Left cardiac atrium (tissue), 4 donors: ENCODE measurements at places on chromosomes 4 and X.

- DNase-seq, result no peak
Observed at GRCh38 chr4:5784960-5785611, 74.1 kb downstream of the EVC start.

DNA sequence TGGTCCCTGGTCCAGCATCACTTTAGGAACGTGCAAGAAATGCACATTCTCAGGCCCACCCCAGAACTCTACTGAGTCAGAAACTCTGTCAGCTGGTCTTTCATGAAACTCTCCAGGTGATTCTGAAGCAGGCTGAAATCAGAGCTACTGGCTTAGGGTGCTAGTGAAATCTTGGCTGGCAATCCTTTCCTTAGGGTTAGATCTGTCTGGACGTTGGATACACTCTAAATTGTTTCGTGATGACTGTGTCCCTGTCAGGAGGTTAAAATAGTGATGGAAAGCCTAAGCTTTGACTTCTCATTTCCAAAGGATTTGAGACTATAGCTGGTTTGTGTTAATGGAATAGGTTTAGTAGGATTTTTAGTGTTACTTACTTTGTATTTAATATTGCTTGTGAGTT, 99.1 kb downstream of the ARHGAP10 start:
- DNase-seq, result no peak

DNA sequence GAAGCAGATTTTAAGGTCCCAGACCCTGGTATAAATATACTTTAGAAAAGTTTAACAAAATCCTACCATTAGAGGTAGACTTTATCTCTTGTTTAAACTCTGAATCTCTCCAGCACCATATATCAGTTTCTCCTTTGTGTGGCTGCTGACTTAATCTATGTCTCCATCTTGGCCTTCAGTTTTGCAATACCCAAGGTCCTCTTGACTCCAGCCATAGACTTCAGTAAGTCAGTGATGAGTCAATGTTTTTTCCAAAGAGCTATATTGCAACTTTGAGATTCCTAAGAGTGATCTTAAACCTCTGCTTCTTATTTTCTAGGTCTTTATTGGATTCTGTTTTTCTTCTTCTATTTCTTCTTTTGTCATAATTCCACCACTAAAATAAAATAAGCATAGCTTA, 50.8 kb upstream of the ADGRL3 start:
- DNase-seq, result no peak

- no peak for DNase-seq
Observed at GRCh38 chrX:41718481-41719235, 5.3 kb upstream of the GPR82 start.

DNA sequence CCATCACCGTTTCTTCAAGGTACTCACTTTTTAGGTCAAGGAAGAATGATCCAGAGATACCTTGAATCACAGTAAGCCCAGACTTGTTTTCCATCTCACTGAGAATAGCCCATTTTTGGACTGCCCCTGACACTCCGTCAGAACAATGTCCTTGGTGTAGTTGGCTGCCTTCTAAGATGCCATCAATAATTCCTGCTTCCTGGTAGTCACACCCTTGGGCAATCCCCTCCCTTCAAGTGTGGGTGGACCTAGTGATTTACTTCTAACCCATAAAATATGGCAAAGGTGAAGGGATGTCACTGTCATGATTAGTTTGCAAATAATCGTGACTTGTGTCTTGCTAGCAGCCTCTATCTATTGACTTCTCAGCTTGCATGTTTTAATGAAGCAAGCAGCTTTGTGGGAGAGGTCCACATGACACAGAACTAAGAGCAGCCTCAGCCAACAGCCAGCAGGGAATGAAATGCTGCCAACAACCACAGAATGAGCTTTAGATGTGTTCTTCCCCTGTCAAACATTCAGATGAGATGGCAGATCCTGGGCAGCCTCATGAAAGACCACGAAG, 20.0 kb upstream of the KLHL34 start:
- no peak for DNase-seq

DNA sequence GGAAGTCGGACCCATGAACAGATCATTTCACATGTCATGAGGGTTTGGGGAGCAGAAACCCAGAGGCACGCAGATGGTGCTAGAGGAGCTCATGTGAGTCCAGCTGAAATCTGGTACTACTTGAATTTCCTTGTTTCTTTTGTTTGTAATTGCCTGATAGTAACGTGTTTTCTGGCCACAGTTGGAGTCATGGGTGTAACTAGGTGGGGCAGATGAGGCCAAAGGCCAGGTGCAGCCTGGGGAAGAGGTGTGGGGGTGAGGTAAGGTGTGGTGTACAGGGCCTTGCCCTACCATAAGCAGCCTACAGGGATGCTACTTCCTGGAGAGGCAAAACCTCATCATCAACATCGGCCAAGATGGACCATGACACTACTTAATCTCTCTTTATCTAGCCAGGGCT, 271.4 kb downstream of the PTTG2 start:
- no peak for DNase-seq

DNA sequence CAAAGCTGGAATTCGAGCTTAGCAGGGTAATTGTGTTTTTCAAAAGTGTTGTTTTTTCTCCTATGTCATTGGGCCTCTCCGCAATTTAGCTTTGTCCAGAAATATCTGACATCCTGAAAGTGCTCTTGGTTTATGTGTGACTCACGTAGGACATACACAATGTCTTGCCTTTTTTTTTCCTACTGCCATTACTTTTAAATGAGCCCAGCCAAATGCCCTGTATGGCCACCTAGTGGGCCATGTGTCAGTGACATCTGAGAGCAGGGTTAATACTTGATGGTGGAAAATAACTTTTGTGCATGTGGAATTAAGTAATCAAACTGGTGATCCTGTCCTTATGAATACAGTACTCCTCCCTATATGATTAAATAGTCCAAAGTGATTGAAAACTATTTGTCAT, 1411.1 kb upstream of the TENM3 start:
- DNase-seq, result no peak

DNA sequence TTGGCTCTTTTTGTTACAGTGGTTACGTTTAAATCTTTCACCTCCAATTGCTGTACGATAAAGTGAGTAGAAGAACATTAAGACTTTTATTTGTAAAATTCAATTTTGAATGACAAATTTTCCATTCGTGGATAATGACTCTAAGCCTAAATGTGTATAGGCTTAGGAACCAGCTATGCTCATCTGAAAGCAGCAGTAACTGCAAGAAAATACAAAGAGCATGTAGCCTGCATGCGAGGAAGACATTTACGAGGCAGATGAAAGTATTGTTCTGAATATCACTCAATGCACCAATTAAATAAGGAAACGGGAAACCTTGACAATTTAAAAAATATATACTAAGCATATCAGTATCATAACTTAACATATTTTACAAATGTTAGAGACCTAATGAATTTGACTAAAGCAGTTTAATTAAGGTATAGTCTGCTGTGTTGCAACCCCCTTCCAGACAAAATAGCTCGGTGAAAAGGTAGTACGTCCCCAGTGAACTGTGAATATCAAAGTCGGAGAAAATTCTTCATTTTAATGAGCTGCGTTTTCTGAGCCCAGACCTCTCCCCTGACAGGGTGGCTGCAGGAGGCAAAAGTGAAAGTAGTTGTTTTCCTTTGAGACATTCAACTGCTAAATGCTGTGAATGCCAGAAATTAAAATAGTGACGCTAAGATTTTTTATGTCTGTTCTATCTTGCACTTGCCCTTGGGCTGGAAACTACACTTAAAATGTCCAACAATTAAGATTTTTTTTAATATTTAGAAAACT, 1236.5 kb upstream of the TENM3 start:
- DNase-seq, result no peak

- DNase-seq, result no peak
Observed at GRCh38 chr4:61921920-61922319, 721.8 kb downstream of the ADGRL3 start.

DNA sequence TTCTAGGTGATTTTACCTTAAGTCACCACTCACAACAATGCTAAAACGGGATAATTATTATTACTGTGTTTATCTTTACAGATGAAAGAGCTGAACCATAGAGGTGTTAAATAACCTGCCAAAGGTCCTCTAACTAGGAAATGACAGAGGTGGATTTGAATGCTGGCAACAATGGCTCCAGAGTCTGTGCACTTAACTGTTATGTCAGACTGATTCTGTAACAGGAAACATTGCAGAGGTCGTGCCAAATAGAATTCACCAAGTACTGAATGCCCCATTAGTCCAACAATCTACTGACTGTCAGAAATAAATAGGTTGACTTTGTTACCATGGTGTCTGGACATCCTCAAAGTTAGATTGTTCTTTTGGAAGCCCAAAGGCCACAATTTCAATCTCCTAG, 20.9 kb upstream of the USP27X start:
- DNase-seq, result no peak

DNA sequence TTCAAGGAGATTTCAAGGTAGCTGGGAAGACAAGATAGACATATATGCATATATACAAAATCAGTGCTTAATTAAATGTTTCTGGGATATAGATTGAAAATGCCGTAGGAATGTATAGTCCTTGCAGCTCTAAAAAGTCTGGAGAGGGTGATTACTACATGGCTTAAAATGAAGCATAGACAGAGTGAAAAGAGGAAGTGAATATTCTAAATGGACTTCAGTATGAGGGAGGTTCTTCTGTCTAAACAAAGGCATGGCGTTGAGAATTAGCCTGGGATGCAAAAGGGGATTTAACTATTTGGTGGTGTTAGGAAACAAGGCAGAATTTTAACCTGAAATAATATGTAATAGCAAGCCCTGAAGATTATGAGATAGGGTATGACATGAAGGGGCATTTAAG, 141.5 kb upstream of the FRMPD4 start:
- no peak for DNase-seq

GRCh38 chr4:69196209-69196965, 18.2 kb downstream of the UGT2B11 start:
- DNase-seq, result no peak

DNA sequence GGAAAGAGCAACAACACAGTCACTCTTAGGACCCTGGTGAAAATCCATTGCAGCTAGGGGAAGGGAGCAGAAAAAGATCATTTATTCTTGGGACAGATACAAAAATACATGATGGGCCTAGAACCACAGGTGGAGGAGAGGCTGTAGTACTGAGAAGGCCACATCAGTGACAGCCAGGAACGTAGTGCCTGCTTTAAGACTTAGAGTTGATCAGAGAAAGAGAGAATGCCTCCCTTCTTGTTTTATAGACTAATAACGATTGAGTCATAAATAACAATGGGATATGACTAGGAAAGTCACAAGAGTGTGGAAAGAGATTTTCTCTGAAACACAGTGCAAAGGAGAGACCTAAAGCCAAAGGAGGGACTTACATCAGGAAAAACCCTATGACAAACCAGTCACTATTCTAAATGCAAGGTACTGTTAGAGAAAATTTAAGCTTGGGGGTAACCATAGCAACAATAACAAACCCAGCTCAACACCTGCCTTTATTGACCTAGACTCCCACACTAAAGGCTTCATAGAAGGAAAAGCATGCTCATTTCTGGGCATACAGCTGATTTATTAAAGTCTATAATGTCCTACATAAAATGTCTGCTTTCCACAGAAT, 1015.0 kb upstream of the GRID2 start:
- DNase-seq, result no peak

DNA sequence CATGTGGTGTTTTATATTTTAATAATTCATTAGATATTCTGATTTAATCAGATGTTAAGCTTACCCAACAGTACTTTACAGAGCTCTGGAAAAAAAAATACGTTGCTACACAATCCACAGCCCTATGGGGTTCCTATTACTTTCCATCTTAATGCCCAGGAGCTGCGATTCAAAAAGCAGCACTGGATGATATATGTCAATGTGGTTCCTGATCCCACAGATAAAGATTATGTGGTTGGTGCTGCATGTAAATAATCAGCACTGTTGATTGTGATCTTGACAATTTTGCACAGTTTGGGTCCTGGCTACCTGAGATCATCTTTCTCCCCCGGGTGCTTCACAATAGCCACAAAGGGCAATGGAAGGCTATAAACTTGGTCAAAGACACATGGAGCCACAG, 72.7 kb upstream of the DCLK2 start:
- DNase-seq, result no peak

GRCh38 chrX:111837197-111837596, 38.8 kb upstream of the TRPC5OS start:
- DNase-seq, result no peak

DNA sequence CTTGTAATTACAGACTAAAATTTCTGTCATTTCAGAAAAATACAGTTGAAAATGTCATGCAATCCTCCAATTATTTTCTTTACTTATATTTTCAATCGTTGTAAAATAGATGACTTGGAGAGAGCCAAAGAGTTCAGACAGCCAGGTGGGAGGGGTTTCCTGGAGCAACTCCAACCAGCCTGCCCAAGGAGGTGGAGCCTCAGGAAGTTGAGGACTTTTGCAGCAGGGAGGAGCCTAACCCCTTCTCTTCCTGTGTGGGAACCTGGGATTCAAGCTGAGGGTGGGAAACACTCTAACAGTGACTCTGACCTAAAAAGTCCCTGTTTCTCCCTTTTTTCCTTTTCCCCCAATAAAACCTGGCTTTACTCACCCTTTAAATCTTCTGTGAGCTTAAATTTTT, 72.2 kb upstream of the GABRG1 start:
- DNase-seq, result no peak

GRCh38 chr4:108838451-108838850, 75.6 kb upstream of the ETNPPL start:
- DNase-seq, result no peak

GRCh38 chrX:48468693-48469691, 1.1 kb downstream of the SLC38A5 start:
- no peak for DNase-seq

DNA sequence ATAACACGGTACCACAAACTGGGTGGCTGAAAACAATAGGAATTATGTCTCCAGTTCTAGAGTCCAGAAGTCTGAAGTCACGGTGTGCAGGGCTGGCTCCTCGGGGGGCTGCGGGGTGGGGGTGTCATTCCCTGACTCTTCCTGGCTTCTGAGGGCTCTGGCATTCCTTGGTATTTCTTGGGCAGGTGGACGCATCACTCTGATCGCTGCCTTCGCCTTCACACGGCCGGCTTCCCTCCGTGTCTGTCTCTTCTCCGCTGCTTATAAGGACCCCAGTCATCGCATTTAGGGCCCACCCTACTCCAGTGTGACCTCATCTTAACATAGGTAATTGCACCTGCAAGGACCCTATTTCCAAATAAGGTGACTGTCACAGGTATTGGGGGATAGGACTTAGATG, 134.6 kb downstream of the CPZ start:
- no peak for DNase-seq

DNA sequence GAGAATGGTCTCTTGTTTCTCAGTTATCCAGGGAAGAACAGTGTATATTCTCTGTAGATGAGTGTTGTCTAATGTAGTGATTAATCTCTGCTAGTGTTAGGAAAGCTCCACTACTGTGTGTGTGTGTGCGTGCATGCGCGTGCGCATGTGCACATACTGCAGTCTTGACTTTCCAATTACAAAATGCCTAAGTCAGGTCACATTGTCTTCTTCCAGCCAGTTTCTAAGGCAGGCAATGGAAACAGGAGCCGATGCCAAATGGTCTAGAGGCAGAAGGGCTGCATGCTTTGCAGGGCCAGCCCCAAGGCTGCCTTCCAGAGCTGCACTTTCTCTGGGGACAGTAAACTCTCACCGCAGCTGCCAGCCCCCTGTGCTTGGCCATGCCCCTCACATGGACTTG, 30.5 kb upstream of the NAP1L5 start:
- peak; percentile 30 for DNase-seq

- no peak for DNase-seq
Observed at GRCh38 chrX:149365061-149365460, 140.0 kb downstream of the IDS start.

- DNase-seq, result no peak
Observed at GRCh38 chr4:147987252-147987651, 255.4 kb downstream of the ARHGAP10 start.

GRCh38 chr4:70706516-70706915, 15.2 kb upstream of the RUFY3 start:
- DNase-seq, result no peak

GRCh38 chr4:154989511-154989910, 208.4 kb downstream of the RBM46 start:
- DNase-seq, result no peak

GRCh38 chr4:142222127-142222526, 585.7 kb downstream of the IL15 start:
- no peak for DNase-seq
